AG08395 (cell line): ENCODE measurements at places on chromosomes 6 and 20.

GRCh38 chr6:132598473-132598872 is 8.9 kb upstream of the TAAR5 start:
- DNase-seq: peak; percentile 16

GRCh38 chr6:111812060-111813038 is 60.9 kb downstream of the FYN start:
- no peak for DNase-seq

- DNase-seq: peak; percentile 51
Observed at GRCh38 chr6:32883789-32884188, 29.8 kb downstream of the PSMB9 start.

DNA sequence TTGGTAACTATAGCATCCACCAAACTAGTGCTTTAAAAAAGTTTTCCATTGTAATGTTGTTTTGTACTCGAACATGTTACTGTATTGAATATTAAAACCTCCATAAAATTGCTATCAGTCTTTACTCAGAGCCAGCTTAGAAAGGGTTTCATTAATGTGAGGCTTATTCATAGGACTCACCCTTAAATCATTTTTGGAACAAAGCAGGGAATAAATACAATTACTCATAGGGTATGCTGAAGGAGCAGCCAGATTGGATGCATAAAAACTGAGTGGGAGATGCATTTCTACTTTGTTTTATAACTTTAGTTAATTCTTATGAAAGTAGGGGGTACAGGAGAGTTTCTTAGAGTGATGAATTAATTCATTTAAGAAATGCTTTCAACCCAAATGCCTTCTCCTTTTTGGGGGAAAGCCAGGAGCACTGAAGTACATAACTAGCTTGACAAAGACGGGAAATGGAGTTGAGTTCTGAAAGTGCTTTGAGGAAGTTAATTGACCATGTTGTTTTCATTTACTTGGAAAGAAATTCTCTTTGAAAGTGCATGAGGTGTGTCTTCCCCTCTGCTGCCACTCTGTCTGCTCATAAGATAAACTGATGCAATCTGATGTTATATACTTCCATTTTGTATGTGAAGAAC is 90.3 kb downstream of the RNF144B start:
- peak; percentile 50 for DNase-seq

- DNase-seq: no peak
Observed at GRCh38 chr6:25832307-25832662, 433 bp upstream of the SLC17A1 start.

- DNase-seq: no peak
Observed at GRCh38 chr6:29908710-29909109, 33.6 kb upstream of the HLA-A start.

GRCh38 chr6:149202100-149202499 is 115.4 kb upstream of the TAB2 start:
- DNase-seq: no peak

DNA sequence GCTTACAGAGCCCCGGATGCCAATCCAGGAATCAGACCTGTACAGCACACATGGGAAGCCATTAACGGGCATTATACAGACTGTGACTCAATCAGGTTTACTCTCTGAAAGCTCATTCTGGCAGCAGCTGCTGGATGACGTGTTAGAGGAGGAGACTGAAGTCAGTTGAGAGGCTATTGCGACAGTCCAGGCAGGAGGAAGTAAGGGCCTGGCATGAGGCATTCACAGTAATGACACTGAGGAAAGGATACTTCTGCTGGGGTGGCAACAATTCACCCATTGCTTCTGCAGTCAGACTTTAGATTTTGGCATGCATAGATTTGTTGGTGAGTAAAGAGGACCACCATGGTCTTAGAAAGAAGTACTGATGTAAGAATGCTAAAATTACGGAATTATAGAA is 151.0 kb upstream of the HEY2 start:
- DNase-seq: peak; percentile 85

DNA sequence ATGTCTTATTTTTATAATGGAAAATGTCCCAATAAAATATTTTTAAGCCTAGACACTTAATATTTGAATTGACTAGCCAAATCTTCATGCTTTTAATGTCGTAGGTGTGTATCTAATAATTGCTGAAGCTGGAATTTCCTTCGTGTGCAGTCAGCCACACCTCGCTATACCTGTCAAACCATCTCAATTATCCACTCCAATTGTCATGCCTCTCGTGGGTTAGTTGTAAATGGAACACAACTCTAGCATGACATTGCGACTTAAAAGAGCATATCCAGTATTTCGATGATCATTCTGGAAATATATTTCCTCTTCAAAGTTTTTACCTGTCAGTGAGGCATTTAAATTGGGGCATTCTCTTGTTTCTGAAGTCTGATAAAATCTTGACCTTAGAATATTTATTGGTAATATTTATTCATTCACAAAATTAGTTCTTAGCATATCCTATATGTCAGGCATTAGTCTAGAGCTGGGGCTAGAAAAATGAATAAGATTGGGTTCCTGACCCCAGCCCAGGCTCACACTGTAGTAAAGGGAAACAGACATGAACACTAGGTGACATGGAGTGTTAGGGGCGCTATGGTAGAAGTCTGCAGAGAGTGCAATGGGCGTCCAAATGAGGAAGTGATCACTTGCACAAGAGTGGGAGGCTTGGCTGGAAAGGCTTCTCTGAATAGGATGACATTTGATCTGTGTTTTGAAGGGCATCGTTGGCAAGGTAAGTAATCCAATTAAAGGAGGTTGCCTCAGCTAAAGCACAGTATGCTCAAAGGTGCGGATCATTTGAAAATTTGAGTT is 11.0 kb upstream of the CFAP206 start:
- DNase-seq: no peak

DNA sequence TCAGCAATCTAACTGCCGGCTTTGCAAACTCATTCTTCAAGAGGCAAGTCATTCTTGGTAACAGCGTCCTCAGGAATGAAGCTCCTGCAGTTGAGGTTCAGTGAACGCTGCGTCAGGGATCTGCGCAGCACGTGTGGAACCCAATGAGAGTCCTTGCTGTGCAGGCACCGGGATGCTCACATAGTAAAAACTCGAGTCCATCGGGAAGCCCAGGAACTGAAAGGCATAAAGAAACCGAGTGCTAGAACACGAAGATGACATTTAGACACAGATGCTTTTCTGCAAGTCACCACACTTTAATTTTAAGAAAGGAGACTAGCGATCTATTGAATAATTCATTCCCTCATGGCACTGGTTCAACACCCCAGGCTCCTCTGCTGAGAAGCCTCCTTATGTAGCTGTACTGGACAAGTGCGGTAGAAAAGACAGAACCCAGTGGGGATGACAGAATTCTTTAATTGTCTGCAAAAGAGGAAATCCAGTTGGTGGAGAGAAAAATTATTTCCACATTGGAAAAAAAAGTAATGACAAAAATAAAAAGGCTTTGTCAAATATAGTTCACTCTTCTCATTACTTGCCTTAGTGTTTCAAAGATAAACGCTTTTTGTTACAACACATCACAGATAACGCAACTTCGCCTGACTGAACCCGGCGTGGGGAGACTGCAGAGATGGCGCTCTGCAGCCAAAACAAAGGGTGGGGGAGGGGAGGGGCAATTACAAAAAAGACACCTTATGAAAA is 1.9 kb upstream of the AFDN start:
- DNase-seq: peak; percentile 63

- DNase-seq: peak; percentile 84
Observed at GRCh38 chr20:62929051-62929538, 2.8 kb upstream of the DIDO1 start.

- peak; percentile 72 for DNase-seq
Observed at GRCh38 chr20:3818155-3819151, 1.9 kb upstream of the AP5S1 start.

DNA sequence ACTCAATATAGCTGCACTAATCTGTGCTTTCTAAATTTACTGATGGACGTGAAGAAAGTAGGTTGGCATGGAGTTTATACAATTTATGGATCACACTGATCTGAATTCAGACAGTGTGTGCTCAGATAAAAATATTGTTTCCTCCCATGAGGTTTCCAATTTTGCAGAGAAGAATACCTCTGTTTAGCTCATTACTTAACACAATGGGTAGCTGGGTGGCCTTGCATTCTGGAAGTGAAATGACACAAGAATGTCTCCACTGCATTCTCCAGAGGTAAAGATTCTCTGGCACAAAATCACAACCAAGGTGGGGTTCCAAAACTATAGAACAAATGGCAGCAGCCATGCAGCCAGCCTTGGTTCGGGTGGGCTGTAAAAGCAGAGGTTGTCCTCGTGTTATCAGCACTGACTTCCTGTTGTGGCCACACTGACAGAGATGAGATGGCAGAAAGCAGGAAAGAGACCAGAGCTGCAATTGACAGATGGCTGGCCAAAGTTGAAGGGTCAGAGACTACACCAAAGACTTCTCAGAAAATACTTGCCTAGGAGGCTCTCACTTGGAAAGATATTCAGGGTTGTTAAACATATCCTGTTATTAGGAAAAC is 50.2 kb downstream of the HDAC2 start:
- no peak for DNase-seq

DNA sequence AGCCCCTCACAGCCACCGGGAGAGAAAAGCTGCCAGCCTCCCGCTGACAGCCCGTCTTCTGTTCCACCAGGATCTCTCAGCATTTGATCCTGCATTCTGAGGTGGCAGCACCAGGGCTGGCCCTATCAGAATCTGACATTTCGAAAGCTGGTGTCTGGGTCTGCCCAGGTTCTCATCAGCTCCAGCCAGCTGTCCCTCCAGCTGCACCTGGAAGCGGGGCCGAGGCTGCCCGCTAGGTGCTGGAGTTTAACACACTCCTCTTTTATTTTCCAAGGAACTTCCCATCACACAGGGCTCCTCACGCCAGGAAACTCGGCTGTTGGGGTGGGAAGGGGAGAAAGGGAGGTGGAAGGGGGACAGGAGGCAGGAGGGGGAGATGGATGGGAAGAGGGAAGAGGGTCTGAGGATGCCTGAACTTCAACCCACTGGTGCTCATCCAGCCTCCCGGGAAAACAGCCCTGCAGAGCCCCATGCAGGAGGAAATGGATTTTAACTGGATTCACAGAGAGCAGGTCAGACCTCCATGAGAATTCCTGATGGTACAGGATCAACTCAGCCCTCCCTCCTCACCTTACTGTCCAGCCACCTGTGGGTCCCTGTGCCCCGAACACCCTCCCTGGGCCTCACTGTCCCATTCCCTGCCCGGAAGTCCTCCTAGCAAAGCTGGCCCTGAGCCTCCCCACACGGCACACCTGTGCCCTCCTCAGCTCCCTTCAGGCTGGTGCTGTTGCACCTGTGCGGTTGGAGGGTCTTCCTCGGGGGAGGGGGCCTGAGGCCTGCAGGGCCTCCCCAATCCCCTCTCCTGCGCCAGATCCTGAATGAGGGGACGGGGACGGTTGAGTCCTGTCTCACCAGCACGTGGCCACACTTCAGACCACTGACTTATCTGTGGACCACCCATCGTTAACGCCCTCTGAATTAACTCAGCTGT is 3.9 kb upstream of the LSM14B start:
- no peak for DNase-seq

- no peak for DNase-seq
Observed at GRCh38 chr6:111592726-111593511, 12.8 kb downstream of the TRAF3IP2 start.

GRCh38 chr6:53302678-53303360 is 45.9 kb downstream of the ELOVL5 start:
- peak; percentile 78 for DNase-seq

GRCh38 chr6:160774399-160774798 is 72.4 kb downstream of the PLG start:
- DNase-seq: no peak

DNA sequence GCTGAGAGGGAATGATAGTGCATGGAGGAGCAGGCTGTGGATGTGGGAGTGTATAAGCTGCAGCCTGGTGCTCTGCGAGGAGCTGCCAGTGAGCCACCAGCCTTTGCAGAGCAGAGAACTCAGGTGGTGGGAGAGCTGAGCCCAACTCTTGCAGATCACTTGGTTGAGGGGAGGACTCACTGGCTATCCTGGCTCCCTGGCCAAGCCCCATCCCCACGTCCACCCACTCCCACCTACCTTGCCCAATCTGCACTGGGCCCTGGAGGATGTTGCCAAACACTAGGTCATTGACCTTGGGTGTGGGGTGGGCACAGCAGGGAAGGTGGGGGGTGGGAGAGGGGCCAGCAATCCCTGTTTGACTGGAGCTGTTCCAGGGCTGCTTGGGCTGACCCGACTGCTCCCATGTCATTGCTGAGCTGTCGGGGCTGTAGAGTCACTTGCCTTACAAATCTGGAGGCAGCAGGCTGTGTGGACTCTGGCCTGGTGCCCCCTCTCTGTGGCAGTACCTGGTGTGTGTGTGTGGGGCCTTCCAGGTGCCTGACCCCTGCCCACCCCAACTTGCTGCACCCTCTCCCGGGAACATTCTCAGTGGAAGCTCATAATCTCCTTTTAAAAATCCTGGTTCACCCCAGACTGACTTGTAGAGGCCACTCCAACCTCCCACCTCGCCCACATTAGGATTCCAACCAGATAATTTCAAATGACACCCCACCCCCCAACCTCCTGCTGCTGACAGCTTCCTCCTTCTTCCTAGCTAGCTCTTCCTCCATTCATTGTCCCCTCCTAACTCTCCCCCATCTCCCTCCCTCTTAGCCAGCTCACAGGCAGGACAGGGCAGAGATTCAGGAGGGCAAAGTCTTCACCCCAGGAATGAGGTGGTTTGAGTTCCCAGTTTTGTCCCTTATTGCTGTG is 162.3 kb downstream of the MRPL14 start:
- no peak for DNase-seq

DNA sequence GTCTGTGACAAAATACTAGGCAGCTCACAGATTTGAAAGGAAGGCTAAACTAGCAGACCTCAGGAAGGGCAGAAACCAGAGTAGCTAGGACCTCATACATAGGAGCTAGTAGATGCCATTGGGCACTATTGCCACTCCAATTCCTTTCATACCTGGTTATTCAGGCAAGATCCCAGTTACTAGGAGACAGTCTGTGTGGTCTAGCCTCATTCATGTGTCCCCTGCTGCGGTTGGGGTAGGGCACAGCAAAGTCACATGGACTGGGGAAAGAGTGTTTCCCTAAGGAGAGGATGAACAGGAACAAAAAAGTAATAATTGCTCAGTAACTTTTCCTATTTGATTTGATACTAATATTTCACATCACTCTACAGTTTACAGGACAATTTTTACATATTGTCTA is 204.6 kb upstream of the HEY2 start:
- DNase-seq: no peak

- DNase-seq: no peak
Observed at GRCh38 chr6:40334496-40335270, 252.5 kb downstream of the LRFN2 start.
